WTC11 (cell line): ENCODE measurements at places on chromosomes 5 and 9. TPM values are rescaled to one million over a fixed set of nuclear protein-coding genes. Genes with fewer than 3 reads are reported as not detected.

GRCh38 chr9:128340691-128341434, 536 bp downstream of the SLC27A4 start:
- peaks cover 5% of the 10 kb centered on the region; the same call in 1 of the 2 replicates for H3K4me1 ChIP-seq
- no peak overlapping the region for H3K27ac ChIP-seq
- peak overlapping the region; percentile 85 for H3K4me3 ChIP-seq
- peak; percentile 36 for DNase-seq
- H3K27me3 ChIP-seq = no peaks in the 10 kb centered on the region

- no peaks in the 10 kb centered on the region for H3K27me3 ChIP-seq
- peak overlapping the region; percentile 90 for H3K27ac ChIP-seq
- DNase-seq = no peak
- H3K4me1 ChIP-seq = peaks cover 72% of the 10 kb centered on the region
- H3K36me3 ChIP-seq = peaks cover 3% of the 10 kb centered on the region; the same call in 1 of the 2 replicates
These were observed 288.8 kb downstream of the ARL15 start for GRCh38 chr5:54021431-54022164.

- no peak for DNase-seq
- peaks cover 54% of the 10 kb centered on the region for H3K4me1 ChIP-seq
- peak overlapping the region; percentile 74; the same call in 1 of the 2 replicates for H3K4me3 ChIP-seq
- H3K27ac ChIP-seq = no peak overlapping the region
These were observed 2.0 kb downstream of the CYFIP2 start for GRCh38 chr5:157267761-157268480.

GRCh38 chr5:133703935-133704334, 91.6 kb upstream of the FSTL4 start:
- H3K4me3 ChIP-seq = no peak overlapping the region
- H3K27ac ChIP-seq = no peak overlapping the region
- no peaks in the 10 kb centered on the region for H3K36me3 ChIP-seq
- H3K4me1 ChIP-seq = peaks cover 4% of the 10 kb centered on the region; the same call in 1 of the 2 replicates
- DNase-seq = no peak

- no peak overlapping the region; the same call in 1 of the 2 replicates for H3K27ac ChIP-seq
- no peaks in the 10 kb centered on the region; the same call in 1 of the 2 replicates for H3K27me3 ChIP-seq
- no peak overlapping the region for H3K4me3 ChIP-seq
- peak; percentile 64 for DNase-seq
These were observed 53.7 kb downstream of the G3BP1 start for GRCh38 chr5:151825445-151825844.

DNA sequence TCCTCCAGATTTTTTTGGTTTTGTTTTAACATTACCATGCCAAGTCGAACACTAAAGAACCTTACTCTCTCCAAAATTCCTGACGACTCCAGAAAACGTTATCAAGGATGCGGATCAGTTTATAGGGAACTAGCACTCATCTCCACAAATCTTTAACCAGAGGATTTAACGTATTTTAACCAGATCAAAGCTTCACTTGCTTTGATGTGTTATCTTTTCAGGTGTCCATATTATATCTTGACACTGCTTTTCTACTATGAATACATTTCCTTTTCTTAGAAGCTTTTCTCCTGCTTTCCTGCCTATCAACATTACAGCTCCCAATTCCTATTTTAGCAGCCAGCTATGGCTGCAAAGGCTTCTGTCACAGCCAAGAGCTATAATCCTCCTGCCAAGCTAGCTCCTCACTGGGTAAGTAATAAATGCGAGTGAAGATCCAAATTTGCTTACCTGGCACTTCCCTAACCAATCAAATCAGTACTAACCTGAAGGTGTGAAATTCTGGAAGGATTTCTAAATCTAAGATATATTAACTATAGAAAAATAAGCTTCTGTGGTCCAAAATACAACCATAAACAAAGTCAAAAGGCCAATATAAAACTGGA, 60.2 kb downstream of the CDC14B start:
- H3K27me3 ChIP-seq = no peaks in the 10 kb centered on the region
- peaks cover 36% of the 10 kb centered on the region for H3K4me1 ChIP-seq
- H3K27ac ChIP-seq = peak overlapping the region; percentile 39; the same call in 1 of the 2 replicates
- no peak for DNase-seq

GRCh38 chr9:78778861-78779374, 482.0 kb downstream of the PSAT1 start:
- no peak for DNase-seq
- H3K27ac ChIP-seq = no peak overlapping the region
- no peaks in the 10 kb centered on the region for H3K36me3 ChIP-seq

- H3K4me3 ChIP-seq = no peak overlapping the region
- no peaks in the 10 kb centered on the region for H3K27me3 ChIP-seq
- no peak overlapping the region for H3K27ac ChIP-seq
- no peak for DNase-seq
- no peaks in the 10 kb centered on the region for H3K4me1 ChIP-seq
- H3K36me3 ChIP-seq = no peaks in the 10 kb centered on the region
These were observed 128.5 kb upstream of the HMHB1 start for GRCh38 chr5:143683459-143683858.

- H3K4me3 ChIP-seq = no peak overlapping the region
- H3K27ac ChIP-seq = no peak overlapping the region
- no peaks in the 10 kb centered on the region for H3K36me3 ChIP-seq
- no peak for DNase-seq
These were observed 176.4 kb upstream of the ANKRD55 start for GRCh38 chr5:56409331-56410190.

CYLC2 gene
- not detected in 3 replicates for total RNA-seq

GPX8 gene
- total RNA-seq = 30.6 to 39.2 TPM (median 33.7 TPM) in 3 replicates

FOXD4L3 gene
- total RNA-seq = not detected in 3 replicates
